ENCODE measurements at places on chromosomes 1 and 21.

- no peak for DNase-seq
Observed at GRCh38 chr1:5389101-5389885, 602.9 kb downstream of the NPHP4 start.

- peak; percentile 68 for DNase-seq
Observed at GRCh38 chr1:166947398-166948043, 27.8 kb downstream of the ILDR2 start.

GRCh38 chr1:55547405-55547804 lies 332.2 kb upstream of the USP24 start:
- no peak for DNase-seq

- DNase-seq = no peak
Observed at GRCh38 chr1:75392278-75392677, 218.6 kb downstream of the SLC44A5 start.

DNA sequence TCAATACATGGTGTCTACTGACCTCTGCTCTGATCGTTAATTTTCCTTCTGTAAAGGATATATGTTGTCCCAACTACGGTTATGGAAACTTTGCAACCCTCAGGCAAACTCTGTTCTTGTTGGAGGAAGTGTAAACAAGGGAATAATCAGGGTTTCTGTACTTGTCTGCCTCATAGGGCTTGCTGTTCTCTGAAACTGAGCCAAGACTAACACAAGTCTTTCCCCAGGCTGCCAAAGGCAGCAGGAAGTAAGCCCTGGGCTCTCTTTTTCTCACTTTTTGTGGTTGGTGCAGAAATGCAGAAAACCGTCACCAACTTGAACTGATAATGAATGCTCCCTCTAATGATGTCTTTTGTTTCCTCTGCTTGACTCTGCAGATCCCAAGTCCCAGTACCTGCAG lies 7.6 kb downstream of the CYP4X1 start:
- no peak for DNase-seq

DNA sequence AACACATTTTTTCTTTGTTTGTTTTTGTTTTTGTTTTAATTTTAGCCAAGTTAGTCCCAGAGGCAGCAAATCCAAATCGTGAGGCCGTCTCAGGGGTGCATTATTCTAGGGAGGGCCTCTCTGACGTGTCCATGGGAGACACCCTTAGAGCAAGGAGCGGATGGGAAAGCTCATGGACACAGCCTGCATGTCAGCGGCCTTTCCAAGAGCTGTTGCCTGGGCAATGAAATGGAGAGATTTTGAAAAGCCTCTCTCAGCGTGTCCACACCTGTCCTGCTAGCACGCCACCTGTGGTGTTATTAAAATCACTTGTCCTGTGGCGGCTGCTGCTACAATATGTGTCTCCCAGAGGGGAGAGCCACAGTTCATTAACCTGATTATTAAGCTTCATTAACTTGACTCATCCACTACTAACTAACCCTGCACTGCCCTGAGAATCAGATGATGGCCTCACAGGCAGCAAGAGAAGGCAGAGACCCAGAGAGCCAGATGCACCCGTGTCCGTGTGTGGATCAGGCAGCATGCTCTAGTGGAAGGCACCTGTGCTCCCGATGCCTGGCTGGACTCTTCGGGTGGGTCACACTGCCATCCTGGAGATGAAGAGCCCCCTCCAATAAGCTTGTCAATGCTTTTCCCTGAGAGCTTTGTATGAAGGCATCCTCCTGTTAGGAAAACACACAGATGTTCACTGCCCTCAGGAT lies 133.3 kb downstream of the PGBD5 start:
- no peak for DNase-seq

GRCh38 chr1:118158924-118159323 lies 26.1 kb downstream of the SPAG17 start:
- no peak for DNase-seq

- DNase-seq = no peak
Observed at GRCh38 chr1:59601041-59601441, 213.7 kb upstream of the HOOK1 start.

GRCh38 chr1:203368624-203369451 lies 17.9 kb upstream of the FMOD start:
- DNase-seq = no peak
